ENCODE measurements at places on chromosomes 13 and 19.

- DNase-seq: no peak
Measured at GRCh38 chr13:106489849-106490568, 45.5 kb downstream of the EFNB2 start.

GRCh38 chr19:47095476-47096099 lies 18.0 kb downstream of the ZC3H4 start:
- no peak for DNase-seq

DNA sequence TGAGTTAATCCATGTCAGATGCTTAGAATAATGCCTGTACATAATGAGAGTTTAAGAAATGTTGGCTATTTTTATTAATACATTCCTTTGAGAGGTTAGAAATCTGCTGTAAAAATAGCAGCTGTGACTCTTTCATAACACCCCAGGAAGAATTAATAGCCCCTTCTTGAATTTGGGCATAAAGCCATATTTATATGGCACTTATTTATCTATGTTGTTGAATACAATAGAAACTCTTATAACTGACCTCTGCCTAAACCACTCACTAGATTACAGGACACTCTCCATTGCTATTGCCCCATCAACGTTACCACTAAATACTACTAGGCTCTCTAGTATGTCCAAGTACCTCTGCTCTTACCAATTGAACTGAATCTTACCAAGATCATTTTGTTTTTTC lies 16.3 kb downstream of the NEK5 start:
- no peak for DNase-seq

- no peak for DNase-seq
Measured at GRCh38 chr19:13842291-13843103, 34.4 kb upstream of the NANOS3 start.

DNA sequence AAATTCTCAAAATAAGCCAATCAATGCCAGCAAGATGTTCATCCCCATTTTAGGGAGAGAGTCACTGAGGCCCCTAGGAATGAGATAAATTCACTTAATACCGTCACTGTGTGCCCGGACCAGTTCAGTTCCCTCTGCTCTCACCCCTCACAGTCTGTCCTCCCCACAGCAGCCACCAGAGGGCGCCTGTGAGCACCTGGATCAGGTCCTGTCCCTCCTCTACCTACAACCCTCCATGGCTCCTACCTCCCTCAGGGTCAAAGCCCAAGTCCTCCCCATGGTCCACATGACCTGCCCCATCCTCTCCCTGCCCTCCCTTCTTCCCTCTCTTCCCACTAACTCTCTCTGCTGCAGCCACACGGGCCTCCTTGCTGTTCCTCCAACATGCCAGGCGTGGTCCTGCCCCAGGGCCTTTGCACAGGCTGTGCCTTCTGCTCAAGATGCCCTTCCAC lies 42.0 kb upstream of the NFIC start:
- no peak for DNase-seq

- no peak for DNase-seq
Measured at GRCh38 chr19:757811-758668, 7.1 kb downstream of the MISP start.

GRCh38 chr13:112641456-112642089 lies 48.3 kb upstream of the ATP11A start:
- no peak for DNase-seq

- DNase-seq: no peak
Measured at GRCh38 chr13:75770164-75770563, 134.0 kb downstream of the LMO7 start.

DNA sequence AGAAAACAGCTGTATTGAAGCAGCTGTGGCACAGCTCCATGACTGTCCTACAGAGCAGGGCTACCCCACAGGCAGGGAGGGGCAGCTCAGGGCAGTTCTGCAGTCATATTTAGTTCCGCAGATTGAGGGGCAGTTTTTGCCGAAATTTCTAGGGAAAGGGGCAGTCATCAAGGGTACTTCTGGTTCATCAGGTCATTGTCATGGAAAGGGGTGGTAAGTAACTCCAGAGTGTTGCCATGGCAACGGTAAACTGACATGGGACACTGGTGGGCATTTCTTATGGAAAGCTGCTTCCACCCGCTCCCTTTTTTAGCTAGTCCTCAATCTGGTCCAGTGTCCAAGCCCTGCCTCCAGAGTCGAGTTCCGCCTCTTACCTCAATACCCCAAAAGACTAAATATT lies 702.8 kb downstream of the LIG4 start:
- DNase-seq: no peak

DNA sequence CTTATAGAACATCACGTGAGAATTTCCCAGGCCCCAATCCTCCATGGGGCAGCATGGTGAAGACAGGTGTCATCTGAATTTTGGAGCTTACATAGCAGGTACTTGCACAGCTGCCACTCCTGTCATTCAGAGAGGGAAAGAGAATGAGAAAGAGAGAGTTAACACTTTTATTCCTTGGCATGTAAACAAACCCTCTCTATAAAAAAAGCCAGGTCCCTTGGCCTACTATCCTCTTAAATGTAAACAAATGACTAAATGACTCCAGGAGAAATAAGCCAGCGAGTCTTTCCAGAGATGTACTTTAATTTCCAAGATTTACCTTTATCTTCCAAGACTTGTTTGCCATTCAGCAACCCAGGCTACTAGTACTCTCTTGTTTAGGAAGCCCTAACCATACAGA lies 195.3 kb upstream of the HTR2A start:
- DNase-seq: no peak

DNA sequence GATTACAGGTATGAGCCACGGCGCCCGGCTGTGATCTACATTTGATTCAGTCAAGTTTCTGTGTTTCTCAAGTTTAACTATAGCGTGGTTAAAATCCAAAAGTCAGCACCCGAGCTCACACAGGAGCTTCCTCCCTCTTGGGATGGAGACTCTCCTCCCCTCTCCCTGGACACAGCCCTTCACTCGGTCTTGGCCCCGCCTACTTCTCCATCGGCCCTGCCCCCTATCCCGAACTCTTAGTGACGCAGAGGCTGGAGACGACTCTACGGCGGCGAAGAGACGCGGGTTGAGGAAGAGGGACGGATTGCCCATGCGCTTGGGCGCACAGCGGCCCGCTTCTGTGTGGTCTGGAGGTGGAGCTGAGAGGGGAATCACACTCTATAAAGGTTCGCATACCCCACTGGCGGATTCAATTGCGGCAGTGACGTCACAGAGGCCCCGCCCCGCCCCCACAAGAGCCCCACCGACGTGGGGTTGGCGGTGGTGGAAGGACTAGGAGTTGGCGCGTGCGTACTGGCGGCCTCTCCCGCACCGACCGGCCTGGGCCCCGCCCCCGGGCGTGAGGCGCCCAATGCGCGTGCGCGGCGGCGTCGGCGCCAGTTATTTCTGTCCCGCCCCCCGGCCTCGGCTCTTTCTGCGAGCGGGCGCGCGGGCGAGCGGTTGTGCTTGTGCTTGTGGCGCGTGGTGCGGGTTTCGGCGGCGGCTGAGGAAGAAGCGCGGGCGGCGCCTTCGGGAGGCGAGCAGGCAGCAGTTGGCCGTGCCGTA lies at the start of gene TRIM28:
TRIM28 (plus strand) TSS at position 239 of the 765 bp plus-strand sequence. CDS start 694 bp downstream, outside the sequence.
- no peak for DNase-seq

GRCh38 chr13:91816263-91816807 lies 417.9 kb downstream of the GPC5 start:
- DNase-seq: no peak

GRCh38 chr19:3248728-3249326 lies 24.4 kb downstream of the CELF5 start:
- no peak for DNase-seq

DNA sequence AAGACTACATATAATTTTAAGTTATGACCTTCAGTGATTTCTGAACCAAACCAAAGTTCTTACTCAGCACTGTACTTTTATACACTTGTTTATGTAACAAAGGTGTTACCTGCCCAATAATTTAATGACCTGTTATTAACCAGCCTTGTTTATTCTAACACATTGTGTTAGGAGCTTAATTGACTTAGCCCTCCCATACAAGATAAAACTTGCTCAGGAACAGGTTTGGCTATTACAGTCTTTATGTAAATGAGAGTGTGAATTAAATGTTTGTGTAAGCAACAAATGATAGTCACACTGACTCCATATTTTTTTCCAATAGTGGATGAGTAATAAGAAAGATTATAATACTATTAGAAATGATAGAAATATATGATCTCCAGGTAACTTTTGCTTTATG lies 51.8 kb upstream of the MYCBP2 start:
- no peak for DNase-seq

GRCh38 chr13:100434010-100434763 lies 154.4 kb downstream of the GGACT start:
- DNase-seq: no peak

GRCh38 chr13:23159760-23160637 lies 20.8 kb upstream of the SGCG start:
- no peak for DNase-seq

- no peak for DNase-seq
Measured at GRCh38 chr13:114161644-114162532, 17.2 kb upstream of the CFAP97D2 start.

GRCh38 chr19:48271531-48272151 lies 1.8 kb downstream of the ZNF114 start:
- peak; percentile 50 for DNase-seq

DNA sequence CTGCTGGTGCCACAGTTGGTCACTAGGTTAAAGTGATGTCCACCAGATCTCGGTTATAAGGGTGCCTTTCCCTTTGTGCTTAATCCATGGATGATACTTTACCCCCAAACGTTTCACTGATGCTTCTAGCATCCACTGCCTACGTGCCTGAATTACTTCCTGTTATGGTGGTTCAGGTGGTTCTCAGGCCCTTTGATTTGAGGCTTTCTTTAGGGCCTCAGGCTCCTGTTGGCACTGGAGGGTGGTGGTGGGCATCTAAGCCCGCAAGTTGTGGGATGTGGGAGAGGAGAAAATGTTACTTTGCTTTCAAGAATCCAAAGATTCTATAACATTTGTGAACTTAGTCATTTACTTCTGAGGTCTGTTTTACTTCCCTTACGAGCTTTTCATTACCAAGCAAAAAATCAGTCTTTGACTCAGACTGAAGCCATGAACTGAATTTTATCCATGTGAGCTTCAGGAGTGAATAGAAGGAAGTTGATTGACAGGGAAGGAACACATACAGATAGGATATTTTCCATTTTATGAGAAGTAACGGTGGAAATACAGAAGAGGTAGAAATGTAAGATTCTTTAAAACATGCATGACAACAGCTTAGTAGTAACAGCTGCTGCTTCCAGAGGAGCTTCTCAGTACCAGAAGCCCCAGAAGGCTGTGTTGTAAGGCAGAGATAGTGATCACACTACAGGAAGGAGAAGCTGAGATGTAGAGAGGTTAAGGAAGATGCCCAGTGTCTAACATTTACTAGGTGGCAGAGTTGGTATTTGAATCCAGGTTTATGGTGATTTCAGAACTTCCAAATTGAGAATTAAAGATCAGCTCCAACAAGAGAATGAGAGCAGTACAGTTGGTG lies 65.0 kb downstream of the ARHGEF7 start:
- DNase-seq: no peak

DNA sequence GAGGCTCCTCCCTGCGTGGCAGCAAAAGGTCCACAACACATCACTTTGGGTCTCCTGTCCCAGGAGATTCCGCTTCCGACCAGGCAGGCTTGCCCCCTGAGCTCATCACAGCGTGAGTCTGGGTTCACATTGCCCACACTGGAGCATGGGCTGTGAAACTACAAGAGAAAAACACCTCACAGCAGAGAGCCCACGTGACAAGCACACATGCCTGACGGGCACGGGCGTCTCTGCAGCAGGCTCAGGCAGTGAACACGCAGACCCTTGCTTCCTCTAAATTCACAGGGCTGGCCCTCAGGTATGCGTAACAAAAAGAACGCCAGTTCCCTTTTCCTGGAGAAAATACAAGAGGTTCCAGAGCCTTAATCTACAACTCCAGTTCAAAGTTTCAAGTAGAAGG lies 41.9 kb downstream of the RASA3 start:
- no peak for DNase-seq

GRCh38 chr19:49151267-49152118 lies 3.7 kb downstream of the HRC start:
- peak; percentile 63 for DNase-seq

DNA sequence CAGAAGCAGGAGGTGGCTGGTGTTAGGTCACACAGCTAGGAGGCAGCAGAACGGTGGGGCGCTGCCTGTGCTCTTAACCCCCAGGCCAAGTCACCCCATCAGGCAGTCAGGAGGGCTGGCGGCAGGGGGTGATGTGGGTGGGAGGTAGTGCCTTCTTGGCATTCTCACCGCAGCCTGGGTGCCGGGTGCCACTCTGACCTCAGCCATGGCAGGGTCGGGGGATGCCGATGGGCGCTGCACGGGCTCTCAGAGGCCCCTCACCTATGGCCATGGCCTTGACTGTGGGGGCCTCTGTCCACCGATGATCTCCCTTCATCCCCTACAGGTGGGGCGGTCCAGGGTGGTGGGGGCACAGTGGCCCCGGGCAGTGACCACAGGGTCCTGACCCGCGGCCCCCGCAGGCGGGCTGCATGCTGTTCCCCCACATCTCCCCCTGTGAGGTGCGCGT lies 5.6 kb downstream of the PTOV1 start:
- no peak for DNase-seq

DNA sequence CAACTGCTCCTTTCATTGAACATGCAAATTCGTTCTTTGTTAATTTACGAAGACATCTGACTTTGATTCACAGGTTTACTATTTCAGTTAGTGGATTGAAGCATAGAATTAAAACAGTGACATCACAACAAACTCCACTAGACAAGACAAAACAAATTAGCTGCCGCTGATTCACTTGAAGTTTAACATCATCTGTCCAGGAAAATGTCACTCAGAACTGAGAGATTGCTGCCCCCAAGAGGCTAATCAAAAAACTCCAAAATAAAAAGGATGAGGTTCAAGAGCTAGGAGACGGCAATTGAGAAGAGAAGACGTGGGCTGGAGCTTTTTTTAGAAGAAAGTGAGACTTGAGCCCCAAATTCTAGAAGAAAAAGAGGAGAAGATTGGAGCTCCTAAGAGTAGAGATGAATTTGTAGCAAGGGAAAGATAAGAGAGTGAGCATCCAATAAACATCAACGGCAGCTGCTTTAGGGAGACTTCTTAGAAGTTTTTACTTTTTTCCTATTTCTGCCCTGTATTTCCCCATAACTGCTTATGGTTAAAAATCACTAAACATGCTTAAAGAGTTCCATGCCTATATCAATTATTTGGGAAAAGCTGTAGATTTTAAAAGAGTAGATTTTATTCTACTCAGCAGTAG lies 40.8 kb upstream of the TPP2 start:
- DNase-seq: peak; percentile 9

DNA sequence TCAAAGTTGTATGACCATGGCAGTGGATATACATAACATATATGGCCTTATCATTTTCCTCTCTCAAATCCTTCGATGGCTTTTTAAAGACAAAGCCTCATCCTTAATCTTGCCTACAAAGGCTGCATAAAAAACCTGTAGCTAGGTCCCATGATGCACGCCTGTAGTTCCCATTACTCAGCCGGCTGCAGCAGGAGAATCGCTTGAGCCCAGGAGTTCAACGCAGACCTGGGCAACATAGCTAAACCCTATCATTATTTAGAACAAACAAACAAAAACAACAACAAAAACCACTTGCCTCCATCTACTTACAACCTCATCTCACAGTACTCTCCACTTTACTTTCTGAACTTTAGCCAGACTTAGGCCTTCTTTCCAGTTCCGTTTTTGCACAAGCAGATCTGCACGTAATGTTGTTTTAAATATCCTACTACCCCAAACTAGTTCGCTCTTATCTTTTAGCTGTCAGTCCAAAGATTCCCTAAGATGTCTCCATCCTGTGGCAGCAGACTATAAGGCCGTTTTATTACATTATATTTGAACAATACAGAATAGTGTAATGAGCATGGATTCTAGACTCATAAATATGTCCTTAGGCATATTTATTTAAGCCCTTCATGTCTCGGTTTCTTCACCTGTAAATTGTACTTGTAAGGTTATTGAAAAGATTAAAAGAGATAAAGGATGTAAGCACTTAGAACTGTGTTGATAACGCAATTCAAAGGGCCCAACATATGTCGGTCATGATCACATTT lies 969 bp upstream of the POMP start:
- DNase-seq: no peak

GRCh38 chr13:39590466-39591036 lies 12.4 kb downstream of the LHFPL6 start:
- DNase-seq: no peak
